ENCODE measurements at places on chromosomes 6 and 20. TPM values are rescaled to one million over a fixed set of nuclear protein-coding genes. Genes with fewer than 3 reads are reported as not detected.

The PTGIS gene
- 57.8 TPM for total RNA-seq

The RIMS1 gene
- 5.2 TPM for total RNA-seq

The DLL1 gene
- total RNA-seq, result 16.1 TPM

GRCh38 chr6:36596356-36596755, 2.2 kb downstream of the SRSF3 start:
- no peak for DNase-seq

- no peak for DNase-seq
Measured at GRCh38 chr6:16302721-16303552, 64.5 kb downstream of the GMPR start.

DNA sequence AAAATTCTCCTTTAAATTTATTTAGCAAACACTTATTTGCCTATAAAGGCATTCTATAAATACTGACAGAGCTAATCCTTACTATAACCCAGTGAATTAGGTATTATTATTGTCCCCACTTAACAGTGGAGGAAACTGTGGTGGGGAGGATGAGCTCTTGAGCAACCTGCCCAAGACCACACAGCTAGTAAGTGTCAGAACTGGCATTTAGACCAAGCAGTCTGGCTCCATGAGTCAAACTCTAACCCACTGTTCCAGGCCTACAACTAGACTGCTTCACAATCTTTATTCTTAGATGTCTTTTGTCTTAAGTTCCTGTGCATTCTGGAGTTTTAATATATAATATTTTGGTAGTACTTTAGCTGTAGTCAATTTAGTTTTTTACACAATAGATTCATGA, 530.8 kb downstream of the BCKDHB start:
- DNase-seq, result no peak

DNA sequence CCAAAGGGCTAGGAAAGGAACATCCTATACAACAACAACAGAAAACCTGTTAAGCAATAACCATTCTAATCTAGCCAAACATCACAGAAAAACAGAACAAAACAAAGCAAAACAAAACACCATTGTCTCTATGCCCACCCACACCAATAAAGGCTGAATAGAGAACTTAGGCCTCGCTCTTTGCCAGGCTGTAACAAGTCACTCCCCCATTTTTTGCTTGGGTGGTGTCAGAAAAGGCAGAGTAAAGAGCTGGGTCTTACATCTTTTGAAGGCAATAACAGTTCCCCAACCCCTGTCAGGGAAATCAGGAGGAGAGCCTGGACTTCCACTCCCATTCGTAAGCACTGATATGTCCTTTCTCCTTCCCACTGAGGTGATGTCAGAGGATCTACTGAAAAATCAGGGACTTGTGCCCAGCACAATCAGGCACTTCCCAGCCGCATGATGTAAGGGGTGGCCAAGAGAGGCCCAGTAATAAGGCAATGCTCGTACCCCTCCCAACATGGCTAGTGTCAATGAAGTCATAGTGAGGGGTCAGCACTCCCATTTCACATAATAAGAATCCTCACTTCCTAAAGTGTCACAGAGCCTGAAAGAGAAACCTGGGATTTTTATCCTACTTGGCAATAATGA, 31.0 kb downstream of the THEMIS start:
- DNase-seq, result no peak

DNA sequence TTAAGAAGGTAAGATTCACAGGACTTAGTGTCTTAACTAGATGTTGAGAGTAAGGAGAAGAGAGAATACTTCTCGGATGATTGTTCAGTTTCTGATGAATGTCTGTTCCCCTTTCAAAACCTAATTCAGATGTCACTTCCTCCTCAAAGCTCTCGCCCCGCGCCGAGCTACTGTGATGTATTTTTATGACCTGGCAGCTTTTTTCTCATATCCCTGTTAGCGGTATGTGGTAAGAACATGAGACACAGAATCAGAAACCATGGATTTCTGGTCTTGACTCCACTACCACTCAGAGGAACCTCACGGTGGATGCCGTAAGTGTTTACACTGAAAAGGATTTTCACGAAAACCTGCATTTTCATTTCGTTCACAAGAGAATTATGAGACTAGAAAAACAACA, 48.4 kb downstream of the CEP43 start:
- DNase-seq, result no peak

Data from ureter (tissue), 1 donor.